ENCODE measurements at places on chromosomes 2 and 18.
A peak's percentile ranks its signal among the peaks of the same experiment; 100 is the strongest.

DNA sequence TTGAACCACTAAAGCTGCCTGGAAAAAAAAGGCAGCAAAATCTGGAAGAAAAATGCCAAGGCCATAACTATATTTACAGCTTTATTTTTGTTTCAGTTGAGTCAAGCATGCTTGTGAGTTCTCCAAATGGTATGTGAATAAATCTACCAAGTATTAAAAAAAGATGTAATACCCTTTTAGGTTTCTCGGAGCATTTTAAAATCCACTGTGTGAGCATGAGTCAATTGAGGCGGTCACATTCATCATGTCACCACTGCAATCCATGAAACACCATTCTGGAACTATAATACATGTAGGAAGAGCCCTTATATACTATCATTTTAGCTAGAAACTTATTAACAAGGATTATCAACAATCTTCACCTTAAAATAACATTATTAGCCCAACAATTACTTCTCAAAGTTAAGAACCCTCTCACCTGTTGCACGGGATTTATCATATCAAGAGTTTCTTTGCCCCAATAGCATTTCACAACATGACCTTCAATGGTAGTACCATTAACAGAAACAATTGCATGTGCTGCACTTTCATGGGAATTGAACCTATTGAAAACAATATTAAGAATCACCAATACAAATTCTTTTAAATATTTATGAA, 24.2 kb upstream of the C2orf42 start:
- DNase-seq = no peak

DNA sequence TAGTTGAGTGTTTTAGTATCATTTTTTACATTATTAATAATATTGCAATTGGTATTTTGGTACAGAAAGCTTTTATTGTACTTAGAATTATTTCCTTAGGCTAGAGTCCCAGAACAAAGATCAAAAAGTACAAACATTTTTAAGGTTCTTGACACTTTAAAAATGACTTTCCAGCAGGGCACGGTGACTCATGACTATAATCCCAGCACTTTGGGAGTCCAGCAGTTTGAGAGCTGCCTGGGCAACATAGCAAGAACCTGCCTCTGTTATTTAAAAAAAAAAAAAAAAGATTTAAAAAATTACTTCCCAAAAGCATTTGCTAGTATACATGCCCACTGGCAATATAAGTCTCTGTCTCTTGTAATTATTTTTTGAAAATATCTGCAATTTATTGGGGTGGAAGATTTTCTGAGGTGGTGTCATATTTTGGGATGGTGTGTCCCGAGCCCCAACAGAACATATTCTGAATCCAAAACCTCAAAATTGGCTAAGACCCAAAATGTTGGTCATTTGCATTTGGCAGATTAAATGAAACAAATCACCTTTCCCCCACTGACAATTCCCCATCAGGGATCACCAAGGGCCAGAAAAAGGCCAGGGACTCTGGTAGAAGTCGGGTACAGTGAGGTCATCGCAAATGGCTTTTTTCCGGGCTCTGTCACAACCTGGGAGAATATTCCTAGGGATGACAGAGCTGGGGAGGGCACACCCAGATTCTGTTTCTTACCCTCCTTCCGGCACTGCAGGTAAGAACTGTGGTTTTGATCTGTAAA, 42.1 kb downstream of the NIFK start:
- DNase-seq = no peak

DNA sequence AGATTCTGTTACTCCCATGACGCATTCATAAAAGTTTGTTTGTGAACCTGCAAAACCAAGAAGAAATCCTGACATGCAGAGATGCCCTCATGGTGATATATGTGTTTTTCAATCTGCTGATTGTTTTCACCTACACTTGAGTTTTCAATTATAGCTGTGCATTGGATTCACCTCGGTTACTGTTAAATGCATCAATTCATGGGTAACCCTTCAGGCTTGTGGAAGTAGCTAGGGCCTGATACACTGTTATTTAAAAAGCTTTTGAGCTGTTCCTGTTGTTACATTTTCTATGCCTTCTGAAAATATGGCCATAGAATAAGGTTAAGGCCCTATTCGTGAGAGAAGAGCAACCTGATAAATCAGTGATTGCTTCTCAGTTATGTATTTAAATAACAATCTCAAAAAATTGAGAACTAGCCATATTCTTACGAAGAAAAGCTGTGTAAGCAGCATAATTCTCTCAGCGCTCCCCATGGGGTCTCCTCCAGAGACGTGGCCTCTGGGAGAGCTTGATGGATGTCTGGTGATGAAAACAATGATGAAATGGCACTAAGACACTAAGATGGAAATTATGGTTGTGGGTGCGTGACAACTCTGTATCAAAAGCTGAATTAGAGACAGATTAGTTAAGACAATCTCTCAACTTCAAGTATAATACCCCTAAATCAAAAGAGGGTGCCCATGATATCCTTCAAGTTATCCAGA, 60.5 kb downstream of the RIT2 start:
- no peak for DNase-seq

DNA sequence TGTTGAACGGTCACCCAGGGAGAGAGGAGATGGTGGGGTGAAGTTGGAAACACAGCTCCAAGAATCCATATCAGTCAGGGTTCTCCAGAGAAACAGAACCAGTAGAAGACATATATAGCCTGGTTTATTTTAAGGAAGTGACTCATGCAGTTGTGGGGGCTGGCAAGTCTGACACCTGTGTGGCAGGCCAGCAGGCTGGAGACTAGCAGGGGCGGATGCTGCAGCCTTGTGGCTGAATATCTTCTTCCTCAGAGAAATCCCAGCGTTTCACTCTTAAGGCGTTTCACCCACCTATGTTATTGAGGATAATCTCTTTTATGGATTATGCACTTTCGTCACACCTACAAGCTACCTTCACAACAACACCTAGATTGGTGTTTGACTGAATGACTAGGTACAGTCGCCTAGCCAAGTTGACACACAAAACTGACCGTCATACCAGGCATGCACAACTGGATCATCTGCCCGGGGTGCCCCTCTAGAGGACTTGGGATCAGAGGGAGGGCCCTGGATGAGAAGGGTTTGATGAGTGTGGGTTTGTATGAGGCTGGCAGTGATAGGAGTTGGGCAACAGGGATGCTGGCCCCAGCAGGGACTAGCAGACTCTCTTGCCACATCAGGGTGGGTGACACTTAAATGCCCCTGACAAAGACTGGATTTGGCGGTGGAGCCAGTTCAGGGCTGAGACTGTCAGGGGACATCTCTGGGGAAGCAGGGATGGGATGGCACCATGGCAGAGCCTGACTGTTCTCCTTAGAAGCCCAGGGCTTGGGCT, 23.4 kb downstream of the MROH2A start:
- no peak for DNase-seq

- no peak for DNase-seq
These were observed 32.6 kb downstream of the MARCHF4 start for GRCh38 chr2:216339456-216340279.

DNA sequence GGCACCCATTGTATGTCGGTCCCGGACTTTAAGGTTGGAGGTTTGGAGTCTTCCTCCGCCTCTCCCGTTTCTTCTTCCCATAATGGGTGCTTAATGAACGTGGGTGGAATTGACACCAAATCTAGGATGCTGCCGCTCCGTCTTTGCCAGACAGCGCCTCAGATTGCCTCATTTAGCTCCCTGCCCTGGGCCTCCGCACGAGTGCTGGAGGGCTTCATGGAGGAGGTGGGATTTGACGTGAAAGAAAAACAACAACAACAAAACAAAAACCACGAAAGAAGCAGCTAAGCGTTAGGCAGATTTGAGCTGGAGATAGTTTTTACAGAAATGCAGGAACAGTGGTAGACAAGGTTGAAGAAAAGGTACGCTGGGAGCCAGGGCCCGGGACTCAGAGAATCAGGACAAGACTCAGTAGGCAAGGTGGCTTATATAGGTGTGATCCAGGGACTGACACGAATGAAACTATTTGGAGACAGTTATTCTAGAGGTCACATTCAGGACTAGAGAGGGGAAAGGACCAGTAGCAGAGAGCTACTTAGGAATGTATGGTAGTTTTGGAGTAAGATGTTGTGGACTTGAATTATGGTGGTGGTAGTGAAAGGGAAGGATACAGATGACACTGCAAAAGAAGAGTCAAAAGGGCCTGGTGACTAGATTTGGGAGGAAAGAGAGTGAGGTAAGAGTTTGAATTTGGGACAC, 605 bp downstream of the ZNF2 start:
- DNase-seq = no peak

- no peak for DNase-seq
These were observed 50.9 kb downstream of the COL3A1 start for GRCh38 chr2:189024901-189025618.

DNA sequence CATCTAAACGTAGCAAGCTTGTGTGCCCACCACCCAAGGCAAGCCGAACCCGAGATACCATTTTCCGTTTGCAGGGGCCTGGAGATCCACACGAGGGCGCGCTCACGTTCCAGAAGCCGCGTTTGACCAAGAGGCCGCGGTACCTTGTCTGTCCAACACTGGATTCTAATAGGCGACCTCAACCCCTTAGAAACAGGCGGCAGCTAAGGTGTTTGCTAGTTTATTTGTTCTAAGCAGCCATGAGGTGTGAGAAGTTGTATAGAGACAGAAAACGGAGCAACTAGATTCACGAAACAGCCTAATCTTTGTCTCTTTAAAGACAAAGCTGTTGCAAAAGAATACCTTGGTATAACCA, 4.2 kb downstream of the HOXD11 start:
- DNase-seq = no peak

DNA sequence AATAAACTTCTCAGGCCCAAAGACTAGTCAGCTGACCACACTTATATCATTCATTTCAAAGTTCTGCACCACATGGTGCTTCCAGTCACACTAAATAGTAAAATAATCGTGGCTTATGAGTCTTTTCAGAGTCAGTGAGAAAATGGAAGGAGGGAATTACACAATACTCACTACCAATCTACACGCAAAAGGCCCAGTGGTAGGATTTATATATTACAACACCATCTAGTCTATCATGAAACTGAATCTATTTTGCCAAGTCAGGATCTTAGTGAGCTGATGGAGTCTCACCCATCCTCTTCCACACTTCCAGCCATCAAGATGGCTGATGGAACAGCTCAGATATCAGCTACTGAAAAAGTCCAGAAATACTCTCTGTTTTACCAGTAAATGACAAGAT, 21.9 kb downstream of the INO80D start:
- DNase-seq = no peak

DNA sequence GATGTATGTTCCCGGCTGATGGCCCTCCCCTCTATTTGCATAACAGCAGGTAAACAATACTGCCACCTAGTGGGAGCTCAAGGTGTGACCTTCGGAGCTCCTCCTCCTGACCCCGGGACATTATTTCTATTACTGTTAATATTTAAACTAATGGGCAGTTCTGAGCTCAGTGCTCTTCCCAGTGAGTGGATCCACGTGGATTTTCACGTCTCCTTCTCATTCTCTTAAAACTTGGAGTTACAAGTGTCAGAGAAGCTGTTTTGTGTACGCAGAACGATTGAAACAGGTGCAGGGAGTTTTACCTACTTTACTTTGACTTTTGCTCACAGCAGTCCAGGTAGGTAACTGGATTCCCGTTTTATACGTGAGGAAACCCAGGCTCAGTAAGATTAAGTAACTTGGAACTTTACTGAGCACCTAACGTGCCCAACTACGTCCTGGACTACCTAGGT, 127.3 kb downstream of the PRKCE start:
- peak; percentile 44 for DNase-seq

DNA sequence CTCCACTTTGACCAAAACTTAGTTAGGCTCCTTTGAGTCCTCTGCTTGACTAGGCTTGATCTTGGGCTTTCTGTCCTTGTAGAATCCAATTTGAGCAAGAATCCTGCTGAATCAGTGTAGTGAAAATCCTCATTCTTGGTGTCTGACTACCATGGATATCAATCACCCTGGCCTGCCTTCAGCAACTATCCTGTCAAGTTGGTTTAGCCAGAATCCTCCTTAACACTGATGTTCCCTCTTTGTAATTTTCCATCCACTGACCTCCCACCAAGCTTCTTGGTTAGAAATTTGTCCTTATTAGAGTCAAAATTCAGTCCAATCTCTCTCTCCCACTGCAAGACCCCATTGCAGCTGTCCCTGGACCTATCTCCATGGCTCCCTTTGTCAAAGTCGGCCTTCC, 494 bp upstream of the RBM45 start:
- no peak for DNase-seq

- DNase-seq = no peak
These were observed 22.5 kb upstream of the RMND5A start for GRCh38 chr2:86697551-86698104.
